ENCODE measurements at places on chromosomes 4 and X.

- no peaks in the 10 kb centered on the region for H3K36me3 ChIP-seq
- H3K27me3 ChIP-seq: no peaks in the 10 kb centered on the region
- DNase-seq: no peak
- no peak overlapping the region for H3K27ac ChIP-seq
Measured at GRCh38 chrX:74911494-74911893, 13.8 kb downstream of the NEXMIF start.

DNA sequence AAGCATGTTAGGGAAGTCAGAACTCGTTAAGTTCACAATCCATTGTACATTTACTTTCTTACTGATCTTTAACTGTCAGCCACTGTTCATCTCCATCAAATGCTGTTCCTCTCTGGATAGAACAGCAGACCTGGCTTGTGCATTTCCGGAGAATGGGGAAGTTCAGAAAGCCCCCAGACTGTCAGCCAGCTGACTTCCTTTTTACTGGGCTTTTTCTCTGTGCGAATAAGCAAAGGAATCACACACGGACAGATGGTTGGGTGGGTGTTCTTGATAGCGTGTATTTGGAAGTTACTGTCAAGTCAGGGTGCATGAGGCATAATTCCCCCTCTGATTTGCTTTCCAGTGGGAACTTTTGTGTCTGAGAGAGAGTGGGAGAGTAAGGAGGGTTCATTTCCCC, 56.8 kb downstream of the TSPAN7 start:
- no peak overlapping the region for H3K27ac ChIP-seq
- H3K36me3 ChIP-seq: no peaks in the 10 kb centered on the region
- DNase-seq: no peak
- H3K4me3 ChIP-seq: no peak overlapping the region
- no peaks in the 10 kb centered on the region for H3K27me3 ChIP-seq

- no peak overlapping the region for H3K4me3 ChIP-seq
- no peak for DNase-seq
- H3K4me1 ChIP-seq: no peaks in the 10 kb centered on the region
- H3K36me3 ChIP-seq: no peaks in the 10 kb centered on the region
- H3K27ac ChIP-seq: no peak overlapping the region
- H3K27me3 ChIP-seq: no peaks in the 10 kb centered on the region
Measured at GRCh38 chrX:155068165-155068564, 2.8 kb downstream of the CMC4 start.

DNA sequence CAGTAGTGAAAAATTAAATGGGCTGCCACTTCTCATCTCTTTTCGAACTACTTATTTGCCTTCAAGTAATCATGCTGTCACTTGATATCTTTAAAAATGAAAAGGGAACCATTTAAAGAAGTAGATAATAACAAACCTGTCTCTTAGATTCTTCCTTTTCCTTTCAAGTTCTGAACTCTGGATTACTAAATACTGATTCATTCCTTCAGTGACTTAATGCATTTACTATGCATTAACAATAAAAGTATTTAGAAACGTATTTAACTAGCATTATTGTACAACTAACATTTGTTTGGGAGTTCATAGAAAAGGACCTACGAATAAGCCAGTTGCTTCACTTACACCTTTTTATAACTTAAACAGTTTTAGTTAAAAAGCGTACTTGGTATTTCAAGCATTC, 61.1 kb upstream of the RAB33B start:
- H3K27me3 ChIP-seq: no peaks in the 10 kb centered on the region
- DNase-seq: no peak
- H3K4me3 ChIP-seq: no peak overlapping the region
- H3K27ac ChIP-seq: no peak overlapping the region
- H3K4me1 ChIP-seq: no peaks in the 10 kb centered on the region

DNA sequence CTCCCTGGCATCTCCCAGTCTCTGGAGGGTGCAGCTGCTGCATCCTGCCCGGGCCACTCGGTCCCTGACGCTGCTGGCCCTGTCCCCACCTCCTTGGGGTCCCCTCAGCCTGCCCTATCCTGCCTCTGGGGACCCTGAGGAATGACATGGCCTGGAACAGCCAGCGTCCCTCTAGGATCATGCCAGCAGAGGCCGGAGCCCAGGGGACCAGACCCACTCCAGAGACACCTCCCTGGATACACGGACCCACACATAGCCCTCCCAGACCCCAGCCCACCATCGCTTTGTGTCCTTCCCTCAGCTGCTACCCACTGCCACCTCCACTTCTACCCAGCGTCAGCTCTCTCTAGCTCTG, 35.5 kb downstream of the CPLX1 start:
- no peak for DNase-seq
- H3K36me3 ChIP-seq: no peaks in the 10 kb centered on the region
- H3K27me3 ChIP-seq: peaks cover 63% of the 10 kb centered on the region
- peaks cover 26% of the 10 kb centered on the region for H3K4me1 ChIP-seq

Measured in GM23338 (cell line).